ENCODE measurements at places on chromosomes 7 and 10. TPM values are rescaled to one million over a fixed set of nuclear protein-coding genes. Genes with fewer than 3 reads are reported as not detected.

DNA sequence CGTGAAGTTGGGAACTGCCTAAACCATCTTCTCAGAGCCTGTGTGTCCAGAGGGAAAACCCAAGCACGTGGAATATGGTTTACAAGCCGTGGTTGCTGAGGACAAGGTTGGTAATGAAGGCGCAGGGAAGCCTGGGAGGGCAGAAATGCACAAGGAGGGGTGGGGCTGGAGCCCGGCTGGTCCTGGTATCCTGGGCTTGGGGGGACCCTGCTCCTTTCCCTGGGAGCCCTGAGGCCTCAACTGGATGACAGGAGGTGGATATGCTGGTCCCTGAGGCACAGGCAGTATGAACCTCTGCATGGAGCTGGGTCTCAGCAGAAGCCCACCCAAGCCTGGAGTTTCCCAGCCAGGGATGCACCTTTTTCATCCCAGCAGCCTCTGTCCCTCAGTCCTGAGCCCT, 80.3 kb upstream of the RET start:
- H3K27me3 ChIP-seq = peaks cover 7% of the 10 kb centered on the region
- no peaks in the 10 kb centered on the region for H3K36me3 ChIP-seq

GRCh38 chr7:147982307-147982706, 608.3 kb upstream of the C7orf33 start:
- no peak for DNase-seq
- no peaks in the 10 kb centered on the region for H3K36me3 ChIP-seq
- H3K27ac ChIP-seq = no peak overlapping the region
- peaks cover 1% of the 10 kb centered on the region for H3K4me1 ChIP-seq
- no peaks in the 10 kb centered on the region for H3K27me3 ChIP-seq
- no peak overlapping the region for H3K4me3 ChIP-seq

The SPDYE5 gene
- total RNA-seq = not detected

The FXYD4 gene
- total RNA-seq = not detected

The TUBAL3 gene
- not detected for total RNA-seq

The ANXA8 gene
- total RNA-seq = not detected

The ATAD1 gene
- total RNA-seq = 45.7 TPM

GRCh38 chr10:64350665-64351064, 829.5 kb downstream of the REEP3 start:
- no peaks in the 10 kb centered on the region for H3K27me3 ChIP-seq
- no peak overlapping the region for H3K4me3 ChIP-seq
- DNase-seq = no peak
- no peaks in the 10 kb centered on the region for H3K36me3 ChIP-seq
- H3K4me1 ChIP-seq = no peaks in the 10 kb centered on the region

GRCh38 chr7:31307972-31308371, 32.6 kb downstream of the NEUROD6 start:
- H3K4me3 ChIP-seq = no peak overlapping the region
- H3K27me3 ChIP-seq = no peaks in the 10 kb centered on the region
- H3K4me1 ChIP-seq = no peaks in the 10 kb centered on the region
- no peak overlapping the region for H3K27ac ChIP-seq
- H3K36me3 ChIP-seq = no peaks in the 10 kb centered on the region

DNA sequence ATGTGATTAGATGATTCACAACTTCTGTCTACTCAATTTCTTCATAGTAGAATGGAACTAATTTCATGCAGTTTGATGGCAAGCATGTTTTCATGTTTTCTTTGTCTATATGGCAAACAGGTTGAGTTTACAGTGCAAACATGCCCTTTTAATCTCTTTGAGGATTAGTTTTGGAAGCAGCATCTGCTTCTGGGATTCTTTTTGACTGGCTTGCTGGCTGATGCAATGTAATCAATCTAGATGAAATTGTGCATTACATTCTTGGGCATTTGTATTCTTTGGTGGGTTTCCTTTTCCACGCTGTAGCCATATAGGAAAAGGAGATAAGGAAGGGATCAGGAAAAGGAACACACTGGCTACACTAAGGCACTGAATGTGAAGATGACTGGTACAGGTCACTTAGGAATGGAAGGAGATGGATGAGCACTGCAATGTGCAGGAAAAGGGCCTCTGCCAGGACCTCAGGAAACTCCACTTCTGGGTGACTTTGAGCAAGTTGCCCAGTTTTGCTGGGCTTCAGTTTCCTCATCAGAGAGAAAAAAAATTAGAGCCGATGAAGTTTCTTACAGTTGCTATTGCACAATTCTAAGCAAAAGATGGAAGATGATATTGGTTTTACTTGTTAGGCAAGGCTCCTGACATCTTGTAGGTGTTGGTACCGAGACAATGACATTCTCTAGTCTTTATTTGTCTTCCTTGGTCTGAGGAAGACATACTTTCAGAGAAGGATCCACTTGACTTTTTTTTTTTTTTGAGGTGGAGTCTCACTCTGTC, 269.1 kb downstream of the SUGCT start:
- no peaks in the 10 kb centered on the region for H3K27me3 ChIP-seq
- DNase-seq = no peak
- H3K4me3 ChIP-seq = no peak overlapping the region

DNA sequence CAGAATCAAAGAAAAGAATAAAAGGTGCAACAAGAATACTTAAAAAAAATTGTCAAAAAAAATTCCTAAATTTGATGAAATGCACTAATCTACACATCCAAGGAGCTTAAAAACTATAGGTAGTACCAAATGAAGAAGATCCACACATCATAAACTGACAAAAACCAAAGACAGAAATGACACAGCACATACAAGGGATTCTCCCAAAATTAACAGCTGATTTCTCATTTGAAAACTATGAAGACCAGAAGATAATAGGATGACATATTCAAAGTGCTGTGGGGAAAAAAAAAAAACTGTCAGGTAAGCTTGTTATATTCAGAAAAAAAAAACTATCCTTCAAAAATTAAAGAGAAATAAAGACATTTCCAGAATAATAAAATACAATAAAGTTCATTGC, 618.2 kb downstream of the TNS3 start:
- no peaks in the 10 kb centered on the region for H3K36me3 ChIP-seq
- no peak overlapping the region for H3K27ac ChIP-seq
- DNase-seq = no peak
- no peak overlapping the region for H3K4me3 ChIP-seq

The CCDC136 gene
- 14.5 TPM for total RNA-seq

GRCh38 chr10:92799568-92799967, 48.8 kb upstream of the EXOC6 start:
- H3K27ac ChIP-seq = no peak overlapping the region
- DNase-seq = no peak
- no peaks in the 10 kb centered on the region for H3K36me3 ChIP-seq
- H3K27me3 ChIP-seq = peaks cover 28% of the 10 kb centered on the region
- H3K4me3 ChIP-seq = no peak overlapping the region

GRCh38 chr7:30424506-30424905, 54.1 kb downstream of the NOD1 start:
- peaks cover 9% of the 10 kb centered on the region for H3K4me1 ChIP-seq
- peak overlapping the region; percentile 45 for H3K27ac ChIP-seq
- H3K4me3 ChIP-seq = no peak overlapping the region
- H3K36me3 ChIP-seq = peaks cover 47% of the 10 kb centered on the region
- no peaks in the 10 kb centered on the region for H3K27me3 ChIP-seq

The FAM237B gene
- not detected for total RNA-seq

GRCh38 chr7:1516586-1517251, 12.5 kb upstream of the INTS1 start:
- no peaks in the 10 kb centered on the region for H3K36me3 ChIP-seq
- H3K4me1 ChIP-seq = peaks cover 9% of the 10 kb centered on the region
- no peaks in the 10 kb centered on the region for H3K27me3 ChIP-seq
- no peak overlapping the region for H3K4me3 ChIP-seq
- no peak for DNase-seq
- H3K27ac ChIP-seq = no peak overlapping the region

GRCh38 chr10:69466158-69466490, 14.9 kb downstream of the TSPAN15 start:
- H3K27me3 ChIP-seq = peaks cover 13% of the 10 kb centered on the region
- H3K4me3 ChIP-seq = peak overlapping the region; percentile 7
- no peaks in the 10 kb centered on the region for H3K36me3 ChIP-seq

DNA sequence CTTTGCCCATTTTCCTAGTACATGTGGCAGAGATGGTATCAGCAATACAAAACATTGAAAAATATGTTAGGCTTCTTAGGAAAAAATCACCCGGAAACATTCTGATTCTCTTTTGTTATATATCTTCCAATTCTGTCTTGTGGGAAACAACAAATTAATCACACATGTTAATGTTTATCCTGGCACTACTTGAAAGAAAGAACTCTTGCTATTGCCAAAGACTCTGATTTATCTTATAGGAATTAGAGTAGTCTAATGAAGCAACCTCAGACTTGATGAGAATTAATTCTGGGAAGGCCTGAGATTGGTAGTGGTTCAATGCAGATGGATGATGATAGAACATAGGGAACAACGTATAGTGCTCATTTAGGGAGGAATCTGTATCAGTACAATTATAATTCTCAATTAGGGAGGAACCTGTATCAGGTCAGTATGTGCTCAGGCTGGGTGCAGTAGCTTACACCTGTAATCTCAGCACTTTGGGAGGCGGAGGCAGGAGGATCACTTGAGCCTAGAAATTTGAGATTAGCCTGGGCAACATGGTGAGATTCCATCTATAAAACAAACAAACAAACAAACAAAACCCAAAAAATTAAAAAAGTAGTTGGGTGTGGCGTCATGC, 50.7 kb downstream of the TAS2R16 start:
- H3K4me3 ChIP-seq = no peak overlapping the region
- H3K4me1 ChIP-seq = no peaks in the 10 kb centered on the region
- no peak overlapping the region for H3K27ac ChIP-seq
- H3K36me3 ChIP-seq = no peaks in the 10 kb centered on the region
- no peaks in the 10 kb centered on the region for H3K27me3 ChIP-seq
- no peak for DNase-seq

DNA sequence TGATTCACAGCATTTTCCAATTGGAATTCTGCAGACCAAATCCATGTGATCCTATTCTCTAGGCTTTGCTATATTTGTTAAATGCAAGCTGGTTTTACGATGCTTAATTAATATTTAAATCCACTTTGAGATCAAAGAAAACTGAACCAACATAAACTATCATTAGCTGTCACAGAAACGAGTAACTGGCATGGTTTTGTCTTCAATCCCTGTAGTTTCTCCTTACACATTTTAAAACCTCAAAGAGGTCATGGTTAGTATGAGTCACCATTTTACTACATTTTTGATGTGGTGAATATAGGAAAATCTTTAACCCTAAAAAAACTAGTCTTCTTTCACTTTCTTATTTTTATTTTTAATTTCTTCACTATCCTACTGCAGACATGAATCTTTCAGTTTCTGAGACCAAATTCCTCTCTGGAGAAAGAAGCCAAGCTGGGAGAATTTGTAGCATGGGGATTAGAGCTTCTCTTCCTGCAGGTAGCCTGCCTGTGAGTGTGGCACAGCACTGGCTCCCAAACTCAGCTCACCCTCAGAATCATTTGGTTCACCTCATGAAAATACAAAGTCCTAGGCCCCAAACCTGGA, 8.7 kb upstream of the LIPM start:
- DNase-seq = no peak
- peak overlapping the region; percentile 15 for H3K27ac ChIP-seq
- H3K4me3 ChIP-seq = peak overlapping the region; percentile 41
- no peaks in the 10 kb centered on the region for H3K27me3 ChIP-seq
- peaks cover 15% of the 10 kb centered on the region for H3K4me1 ChIP-seq

DNA sequence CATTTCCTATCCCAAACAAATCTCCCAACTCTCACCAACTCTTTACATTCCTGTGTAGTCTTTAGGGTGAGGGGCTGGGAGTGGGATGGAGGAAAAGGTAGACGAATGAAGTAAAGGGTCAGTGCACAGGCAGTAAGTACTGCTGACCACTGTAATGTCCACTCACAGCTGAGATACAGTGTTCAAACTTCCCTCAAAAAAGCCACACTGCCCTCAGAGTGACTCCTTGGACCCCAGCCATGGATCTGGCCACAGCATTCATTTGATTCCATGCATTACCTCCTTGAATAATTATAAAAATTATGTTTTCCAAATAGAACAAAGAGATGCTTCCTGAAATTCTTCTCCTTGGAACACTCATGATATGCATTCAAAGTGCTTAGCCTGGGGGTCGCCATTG, 19.8 kb upstream of the HIPK2 start:
- no peak overlapping the region for H3K4me3 ChIP-seq
- H3K27ac ChIP-seq = no peak overlapping the region
- DNase-seq = no peak
- H3K27me3 ChIP-seq = peaks cover under 1% of the 10 kb centered on the region

The NRBF2 gene
- 24.1 TPM for total RNA-seq

DNA sequence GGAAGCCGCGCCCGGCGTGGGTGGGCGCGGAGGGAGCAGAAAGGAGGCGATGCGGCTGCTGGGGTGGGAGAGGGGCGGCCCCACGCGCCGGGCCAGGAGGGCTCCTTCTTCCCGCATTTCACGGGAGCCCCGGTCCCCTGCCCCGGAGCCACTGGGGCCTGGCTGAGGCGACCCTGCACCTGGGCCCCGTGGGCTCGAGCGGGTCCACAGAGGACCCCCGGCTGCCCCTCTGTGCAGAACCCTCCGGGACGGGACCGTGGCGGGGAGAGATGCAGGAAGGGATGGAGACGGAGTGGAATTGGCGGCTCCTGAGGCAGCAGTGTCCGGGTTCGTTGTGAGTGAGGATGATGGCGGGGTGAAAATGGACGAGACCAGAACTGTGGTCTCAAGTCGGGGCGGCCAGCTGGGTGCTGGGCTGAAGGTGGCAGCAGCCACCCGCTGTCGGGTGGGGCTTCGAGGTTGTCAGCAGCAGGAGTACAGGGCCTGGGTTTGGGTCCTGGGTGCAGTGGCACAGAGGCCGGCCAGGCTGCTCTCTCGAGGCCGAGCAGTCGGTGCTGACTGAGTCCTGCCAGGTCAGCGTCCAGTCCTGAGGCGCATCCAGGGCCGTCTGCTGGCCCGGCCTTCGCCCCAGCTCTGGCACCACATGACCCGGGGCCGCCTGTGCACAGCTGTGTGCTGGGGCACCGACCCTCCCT, 80.4 kb downstream of the VIPR2 start:
- peaks cover 7% of the 10 kb centered on the region for H3K4me1 ChIP-seq
- H3K27me3 ChIP-seq = no peaks in the 10 kb centered on the region
- H3K27ac ChIP-seq = no peak overlapping the region
- H3K4me3 ChIP-seq = no peak overlapping the region

The LRRD1 gene
- not detected for total RNA-seq

The CH25H gene
- not detected for total RNA-seq

DNA sequence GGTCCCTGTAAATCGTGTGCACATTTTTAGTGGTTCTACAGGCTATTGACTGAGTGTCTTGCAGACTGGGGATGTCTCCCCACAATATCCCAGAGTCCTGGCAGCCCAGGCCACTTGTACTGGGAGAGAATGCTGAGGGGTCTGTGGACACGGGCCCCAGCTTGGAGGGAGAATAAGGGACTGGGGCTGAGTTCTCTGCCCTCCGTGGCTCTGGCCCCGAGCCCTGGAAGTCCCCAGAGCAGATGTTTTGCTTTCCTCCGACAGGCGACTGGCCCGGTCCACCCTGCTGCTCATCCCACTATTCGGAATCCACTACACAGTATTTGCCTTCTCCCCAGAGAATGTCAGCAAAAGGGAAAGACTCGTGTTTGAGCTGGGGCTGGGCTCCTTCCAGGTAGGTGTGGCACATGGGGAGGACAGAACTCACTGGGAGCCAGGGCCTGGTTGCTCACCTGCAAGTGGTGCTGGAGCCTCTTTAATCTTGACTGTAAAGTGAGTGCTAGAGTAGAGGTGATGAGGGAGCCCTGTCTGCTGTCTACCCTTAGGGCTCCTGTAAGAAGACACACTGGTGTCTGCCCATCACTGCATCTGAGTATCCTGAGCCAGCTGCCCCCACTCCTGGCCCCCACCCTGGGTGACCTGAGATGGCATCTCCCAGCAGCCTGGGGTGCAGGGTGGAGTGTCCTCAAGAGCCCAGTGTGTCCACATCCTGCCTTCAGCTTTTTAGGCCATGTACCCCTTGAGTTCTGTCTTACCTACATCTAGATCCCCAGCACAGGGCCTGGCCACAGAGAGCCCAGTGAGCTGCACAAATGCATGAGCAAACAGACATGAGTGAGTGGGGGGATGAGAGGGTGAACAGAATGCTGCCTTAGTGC, 51.1 kb downstream of the ADCYAP1R1 start:
- no peak for DNase-seq
- no peaks in the 10 kb centered on the region for H3K4me1 ChIP-seq
- no peaks in the 10 kb centered on the region for H3K36me3 ChIP-seq
- no peak overlapping the region for H3K27ac ChIP-seq

All from activated naive CD8-positive, alpha-beta T cell treated with anti-CD3 and anti-CD28 coated beads, Interleukin-2, amount 10 ng/mL, durations not matched to agents 7 days and 5 days (primary cell).